Stimulated activated CD8-positive, alpha-beta memory T cell treated with anti-CD3 and anti-CD28 coated beads, Interleukin-15, amount 100 ng/mL, for 4 hours (primary cell): ENCODE measurements at places on chromosomes 3 and 15.

- DNase-seq: no peak
These were observed 4.8 kb upstream of the NR2F2 start for GRCh38 chr15:96325541-96326327.

DNA sequence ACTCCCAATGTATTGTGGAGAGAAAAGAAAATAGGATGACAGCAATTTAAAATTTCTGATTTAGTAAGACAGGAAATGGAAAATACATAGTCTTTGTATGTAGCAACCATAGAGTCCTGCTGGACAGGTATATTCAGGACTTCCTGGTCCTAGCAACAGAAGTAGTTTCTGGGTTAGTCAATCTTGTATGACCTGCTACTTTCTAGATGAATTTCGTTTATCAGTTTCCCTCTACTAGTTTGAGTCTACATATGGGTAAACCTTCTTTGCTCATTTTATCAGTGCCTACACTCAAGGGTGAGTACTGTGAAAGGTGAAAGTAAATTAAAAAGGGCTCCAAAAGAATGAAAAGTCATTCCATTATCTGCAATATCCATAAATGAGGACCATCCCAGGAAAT is 309.8 kb downstream of the UNC13C start:
- no peak for DNase-seq

DNA sequence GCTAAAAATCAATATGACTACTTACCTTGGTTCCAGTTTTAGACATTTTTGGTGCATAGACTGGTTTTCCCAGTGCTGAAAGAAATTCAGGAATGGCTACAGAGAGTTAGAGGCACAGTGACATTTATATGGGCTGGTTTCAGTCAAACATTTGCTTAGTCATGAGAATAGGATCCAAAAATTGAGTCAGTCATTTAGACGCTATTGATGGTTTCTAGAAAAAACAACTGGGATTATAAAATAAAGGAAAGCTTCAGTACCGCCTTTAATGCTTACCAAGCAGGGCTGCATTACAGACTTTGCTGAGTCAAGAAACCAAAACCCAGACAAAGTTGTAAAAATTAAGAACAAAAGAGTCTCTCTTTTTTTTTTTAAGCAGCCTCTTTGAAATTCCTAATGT is at the start of gene CRYGS:
TSS of gene CRYGS (minus strand) at position 100 of the 400 bp plus-strand sequence. CDS start at position 46, 54 bp downstream.
- no peak for DNase-seq

DNA sequence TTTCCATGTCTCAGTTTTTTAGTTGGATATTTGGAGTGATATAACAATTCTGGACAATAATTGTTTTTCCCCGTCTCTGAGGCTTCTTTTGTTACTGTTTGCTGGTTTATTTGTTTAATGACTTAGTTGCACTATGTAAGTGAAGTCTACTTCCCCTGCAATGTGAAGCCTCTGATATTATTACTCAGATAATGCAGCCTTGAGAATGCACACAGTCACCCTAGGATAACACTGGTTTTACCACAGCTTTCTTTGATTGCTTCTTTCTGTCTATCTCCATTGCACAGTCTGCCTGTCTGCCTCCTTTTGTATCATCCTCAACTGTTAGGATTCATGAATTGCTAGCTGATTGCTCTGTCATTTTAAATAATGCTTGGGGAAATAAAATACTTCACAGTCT is 208.7 kb upstream of the ROBO1 start:
- no peak for DNase-seq

DNA sequence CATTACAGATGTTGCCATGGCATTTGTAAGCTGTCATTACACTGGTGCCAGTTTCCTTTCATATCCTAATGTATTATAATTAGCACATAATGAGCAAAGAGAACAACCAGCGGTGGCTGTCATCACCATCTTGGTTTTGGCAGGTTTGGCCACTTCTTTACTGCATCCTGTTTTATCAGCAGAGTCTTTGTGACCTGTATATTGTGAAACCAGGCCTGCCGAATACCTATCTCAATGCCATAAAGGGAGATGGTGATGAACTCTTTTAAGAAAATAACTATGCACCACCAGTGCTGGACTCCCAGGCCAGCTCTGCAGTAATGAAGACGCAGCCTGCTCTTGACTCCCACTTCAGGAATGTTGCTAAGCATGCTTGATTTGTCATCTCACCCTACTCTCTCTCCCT is 458.1 kb upstream of the NR2F2 start:
- DNase-seq: no peak

DNA sequence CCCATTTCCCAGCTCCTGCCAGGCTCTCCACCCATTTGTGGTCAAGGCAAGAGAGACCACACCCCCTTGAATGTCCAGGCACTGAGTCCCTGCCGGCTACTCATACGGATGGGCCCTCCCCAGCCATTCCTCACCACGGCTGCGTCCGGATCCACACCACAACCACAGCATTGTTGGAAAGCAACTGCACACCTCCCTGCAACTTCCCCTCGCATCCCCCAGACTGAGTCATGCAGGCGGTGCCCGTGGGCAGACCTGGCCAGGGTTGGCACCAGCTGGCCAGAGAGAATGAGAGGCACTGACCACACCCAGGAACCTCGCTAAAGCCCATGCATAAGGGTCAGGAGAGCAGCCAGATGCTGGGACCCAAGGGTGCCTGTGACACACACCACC is 30.5 kb downstream of the LOXL1 start:
- DNase-seq: no peak

- DNase-seq: no peak
These were observed 10.0 kb downstream of the HEXA start for GRCh38 chr15:72365844-72366243.

GRCh38 chr3:176574786-176575185 is 622.5 kb downstream of the TBL1XR1 start:
- DNase-seq: no peak

DNA sequence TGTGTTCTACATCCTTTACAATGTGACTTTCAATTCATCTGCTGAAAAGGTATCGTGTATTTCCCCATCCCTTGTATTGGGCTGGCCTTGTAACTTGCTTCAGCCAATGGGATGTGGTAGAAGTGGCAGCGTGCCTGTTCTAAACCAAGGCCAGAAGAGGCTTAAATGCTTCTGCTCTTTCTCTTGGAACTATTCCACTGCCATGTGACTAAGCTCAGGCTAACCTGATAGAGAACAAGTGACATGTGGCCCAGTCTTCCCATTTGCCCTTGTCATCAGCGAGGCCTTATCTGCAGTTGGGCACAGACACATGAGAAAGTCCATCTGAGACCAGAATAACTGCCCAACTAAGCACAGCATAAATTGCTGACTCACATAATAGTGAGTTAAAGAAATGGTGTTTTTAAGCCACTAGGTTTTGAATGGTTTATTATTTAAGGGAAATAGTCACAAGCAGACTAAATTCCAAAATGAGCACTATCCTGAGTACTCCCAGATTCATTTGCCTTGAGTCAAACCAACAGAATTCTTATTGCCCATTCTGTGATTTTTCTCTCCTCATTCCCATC is 230.2 kb downstream of the CPNE4 start:
- DNase-seq: no peak

DNA sequence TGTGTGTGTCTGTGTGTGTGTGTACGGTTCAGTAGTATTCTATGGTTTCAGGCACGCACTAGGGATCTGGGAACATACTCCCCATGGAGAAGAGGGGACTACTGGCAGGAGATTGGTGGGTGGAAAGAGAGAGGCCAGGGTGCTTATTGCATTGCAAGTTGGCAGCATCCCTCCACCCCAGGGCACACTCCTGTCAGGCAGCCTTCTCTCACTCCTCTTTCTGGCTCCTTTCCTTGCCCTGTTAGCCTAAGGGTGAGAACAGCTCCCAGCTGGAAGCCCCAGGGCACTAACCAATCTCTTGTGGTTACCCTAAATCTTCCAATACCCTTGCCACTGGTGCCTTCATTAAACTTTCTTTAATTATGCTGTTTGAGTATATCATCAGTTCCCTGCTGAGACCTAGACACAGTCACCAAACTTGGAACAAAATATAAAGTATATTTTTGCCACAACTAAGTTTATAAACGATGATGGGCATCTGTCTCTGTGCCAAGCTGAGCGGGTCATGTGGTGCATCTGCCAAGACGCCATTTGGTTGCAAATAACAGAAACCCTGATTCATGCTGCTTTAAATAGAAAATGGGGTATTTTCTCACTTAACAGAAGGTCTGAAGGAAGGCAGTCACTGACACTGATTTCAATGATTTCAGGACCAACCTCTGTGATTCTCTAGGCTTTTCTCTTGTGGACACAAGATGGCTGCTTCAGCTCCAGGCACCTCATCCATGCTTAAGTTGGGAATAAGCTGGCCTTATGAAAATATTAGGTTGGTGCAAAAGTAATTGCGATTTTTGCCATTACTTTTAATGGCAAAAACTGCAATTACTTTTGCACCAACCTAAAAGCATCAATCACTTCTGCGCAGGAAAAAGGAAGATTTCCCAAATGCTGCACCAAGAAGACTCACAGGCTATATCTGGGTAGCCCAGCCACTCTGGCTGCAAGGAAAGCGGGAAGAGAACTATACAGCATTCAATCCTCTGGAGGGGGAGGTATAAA is 476.9 kb upstream of the PROK2 start:
- no peak for DNase-seq

DNA sequence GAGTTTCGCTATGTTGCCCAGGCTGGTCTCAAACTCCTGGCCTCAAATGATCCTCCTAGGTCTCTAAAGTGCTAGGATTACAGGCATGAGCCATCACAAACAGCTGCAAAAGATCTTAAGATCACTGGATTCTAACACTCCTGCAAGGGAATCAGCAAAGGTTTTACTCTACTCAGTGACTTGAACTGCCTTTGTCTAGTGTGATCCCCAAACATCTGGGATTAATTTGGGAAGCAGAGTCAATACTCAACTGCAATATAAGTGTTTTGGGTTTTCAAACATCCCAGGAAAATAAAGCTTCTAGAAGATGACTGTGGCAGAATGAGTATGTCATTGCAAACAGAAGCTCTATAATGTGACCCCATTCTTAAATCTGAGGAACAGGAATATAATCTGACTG is 7.2 kb downstream of the SPG21 start:
- no peak for DNase-seq

DNA sequence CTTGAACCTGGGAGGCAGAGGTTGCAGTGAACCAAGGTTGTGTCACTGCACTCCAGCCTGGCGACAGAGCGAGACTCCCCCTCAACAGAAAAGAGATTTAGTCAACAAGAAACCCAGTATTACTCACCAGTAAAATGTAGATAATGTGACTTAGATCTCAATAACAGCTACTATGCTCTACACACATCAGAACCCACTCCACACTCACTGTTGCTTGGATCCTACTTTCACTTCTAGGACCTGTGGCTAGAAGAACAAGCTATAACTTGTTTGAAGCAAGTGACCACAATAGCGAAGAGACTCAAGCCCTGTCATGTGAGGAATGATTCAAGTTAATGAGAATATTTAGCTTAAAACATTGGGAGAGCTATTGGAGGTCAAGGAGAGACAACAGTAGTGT is 100.7 kb downstream of the ANXA2 start:
- no peak for DNase-seq

DNA sequence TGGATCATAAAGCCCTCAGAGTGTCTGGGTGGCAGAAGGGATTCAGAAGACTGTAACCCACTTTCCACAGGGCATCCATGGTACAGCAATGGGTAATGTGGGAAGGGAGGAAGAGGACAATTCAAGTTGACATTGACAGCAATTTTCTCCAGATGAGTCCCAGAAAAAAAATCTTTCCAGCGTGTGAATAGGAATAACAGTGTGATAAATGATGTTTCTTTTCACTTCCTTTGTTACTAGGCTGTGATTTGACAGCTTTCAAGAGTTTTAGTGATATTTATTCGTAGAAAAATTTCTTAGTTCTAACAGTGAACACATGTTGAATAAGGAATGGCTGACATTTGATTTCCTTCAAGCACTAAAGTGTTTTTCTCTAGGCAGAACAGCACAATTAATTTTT is 186.4 kb downstream of the CADPS start:
- DNase-seq: no peak

GRCh38 chr15:39573844-39574243 is 7.0 kb upstream of the THBS1 start:
- DNase-seq: no peak

- DNase-seq: no peak
These were observed 964 bp downstream of the NRROS start for GRCh38 chr3:196640297-196641018.

DNA sequence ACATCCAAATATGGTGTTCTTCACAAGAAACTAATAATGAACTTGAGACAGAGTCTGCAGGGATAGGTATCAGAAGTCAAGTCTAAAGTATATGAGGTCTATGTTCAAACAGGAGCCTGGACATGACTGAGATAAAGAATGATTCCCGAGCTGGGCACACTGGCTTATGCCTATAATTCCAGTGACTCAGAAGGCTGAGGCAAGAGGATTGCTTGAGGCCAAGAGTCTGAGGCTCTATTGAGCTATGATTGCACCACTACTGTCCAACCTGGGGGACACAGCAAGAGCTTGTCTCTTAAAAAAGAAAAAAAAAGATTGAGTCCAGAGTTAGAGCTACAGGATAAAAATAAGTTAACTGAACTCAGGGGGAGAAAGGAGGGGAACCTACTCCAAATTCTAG is 246.5 kb downstream of the LRRN1 start:
- DNase-seq: no peak

DNA sequence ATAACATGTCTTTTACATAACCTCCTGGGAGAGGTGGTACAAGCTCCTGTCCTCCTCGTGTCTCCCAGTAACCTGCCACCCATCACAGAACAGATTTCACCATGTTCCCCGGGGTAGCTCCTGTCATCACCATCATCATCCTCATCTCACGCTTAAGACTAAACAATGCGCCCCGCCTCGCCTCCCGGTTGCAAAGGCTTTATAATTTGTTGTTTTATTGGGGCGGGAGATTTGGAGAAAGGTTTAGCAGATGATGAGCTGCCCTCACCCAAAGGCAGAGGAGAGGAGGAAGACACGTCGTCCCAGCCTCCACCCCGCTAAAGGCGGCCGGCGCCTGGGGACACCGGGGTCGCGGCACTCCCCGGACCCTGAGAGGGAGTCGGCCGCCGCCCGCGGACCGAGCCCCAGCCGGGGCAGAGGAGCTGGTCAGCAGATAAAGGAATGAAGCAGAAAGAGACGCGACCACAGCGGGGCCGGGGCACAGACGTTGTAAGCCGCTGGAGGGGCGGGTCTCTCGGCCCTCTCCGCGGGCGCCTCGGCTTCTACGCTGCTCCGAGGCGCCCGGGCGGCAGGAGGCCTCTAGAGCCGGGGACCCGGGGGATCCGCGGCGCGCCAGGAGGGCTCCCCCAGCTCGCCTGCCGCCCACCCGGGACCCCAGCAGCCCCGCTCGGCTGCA is 589 bp downstream of the HERC1 start:
- no peak for DNase-seq

- no peak for DNase-seq
These were observed 4.2 kb downstream of the FURIN start for GRCh38 chr15:90872486-90873184.
